ENCODE measurements at places on chromosomes 16 and 17. TPM values are rescaled to one million over a fixed set of nuclear protein-coding genes. Genes with fewer than 3 reads are reported as not detected.

The PDILT gene
- not detected for total RNA-seq

The EMC6 gene
- total RNA-seq: 44.5 TPM

The KRT28 gene
- total RNA-seq: not detected

The PTX4 gene
- not detected for total RNA-seq

The INO80E gene
- total RNA-seq: 97.6 TPM

The SLC38A8 gene
- not detected for total RNA-seq

The MYH11 gene
- total RNA-seq: under 0.01 TPM

The METTL2A gene
- total RNA-seq: 21.0 TPM

The DCXR gene
- total RNA-seq: 113 TPM

The SULT1A2 gene
- total RNA-seq: 0.25 TPM

The CCL4 gene
- total RNA-seq: not detected

The CD300LG gene
- not detected for total RNA-seq

The OTOP2 gene
- total RNA-seq: not detected

The SNX20 gene
- not detected for total RNA-seq

The RAB40B gene
- 10.6 TPM for total RNA-seq
